ENCODE measurements at places on chromosomes 6 and 20.

DNA sequence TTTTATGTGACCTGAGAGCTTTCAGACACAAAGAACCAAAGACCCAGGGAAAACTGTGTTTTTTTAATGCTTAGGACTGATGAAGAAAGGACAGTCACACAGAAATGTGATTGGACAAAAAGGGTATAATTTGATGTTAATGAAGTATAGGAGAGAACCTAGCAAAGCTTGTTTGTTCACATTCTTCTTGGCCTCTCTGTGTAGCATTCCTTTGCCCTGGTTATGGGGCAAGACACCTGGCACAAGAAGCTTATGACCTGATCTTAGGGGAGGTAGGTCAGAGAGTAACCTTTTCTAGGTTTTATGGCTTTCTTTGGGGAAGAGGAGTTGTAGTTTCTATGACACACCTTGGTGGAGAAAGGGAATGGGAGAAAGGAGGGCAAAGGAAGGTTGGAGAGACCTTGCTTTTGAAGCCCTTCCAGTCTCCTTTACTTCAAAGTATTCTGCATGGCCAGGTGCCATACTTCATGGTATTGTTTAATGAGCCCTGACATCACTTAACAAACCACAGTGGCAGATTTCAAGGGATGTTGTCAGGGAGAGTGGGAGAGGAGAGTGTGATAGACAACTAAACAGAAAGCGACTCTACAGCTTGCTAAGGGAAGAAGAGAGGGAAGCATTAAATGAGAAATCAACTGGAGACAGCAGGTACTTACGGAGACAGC lies 701.8 kb upstream of the FLRT3 start:
- peak; percentile 19 for DNase-seq

DNA sequence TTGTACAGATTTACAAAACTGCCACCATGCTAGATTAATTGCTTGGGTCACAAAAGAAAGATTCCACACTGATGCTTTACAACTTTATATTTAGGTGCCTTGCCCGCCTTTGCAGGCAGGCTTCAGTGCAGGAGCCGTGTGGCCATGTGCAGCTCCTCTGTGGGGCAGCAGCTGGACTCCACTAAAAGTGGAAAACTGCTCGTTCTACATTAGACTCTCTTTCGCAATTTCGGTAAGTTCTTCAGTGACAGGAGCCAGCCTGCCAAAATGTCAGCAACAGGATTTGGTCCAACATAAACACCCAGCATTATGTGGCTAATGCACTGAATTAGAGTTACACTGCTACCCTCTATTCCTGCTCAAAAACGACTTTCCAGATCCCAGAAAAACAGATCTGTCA lies 174.4 kb upstream of the KCNK16 start:
- no peak for DNase-seq

- no peak for DNase-seq
These were observed 46.9 kb upstream of the POPDC3 start for GRCh38 chr6:105226598-105227294.

DNA sequence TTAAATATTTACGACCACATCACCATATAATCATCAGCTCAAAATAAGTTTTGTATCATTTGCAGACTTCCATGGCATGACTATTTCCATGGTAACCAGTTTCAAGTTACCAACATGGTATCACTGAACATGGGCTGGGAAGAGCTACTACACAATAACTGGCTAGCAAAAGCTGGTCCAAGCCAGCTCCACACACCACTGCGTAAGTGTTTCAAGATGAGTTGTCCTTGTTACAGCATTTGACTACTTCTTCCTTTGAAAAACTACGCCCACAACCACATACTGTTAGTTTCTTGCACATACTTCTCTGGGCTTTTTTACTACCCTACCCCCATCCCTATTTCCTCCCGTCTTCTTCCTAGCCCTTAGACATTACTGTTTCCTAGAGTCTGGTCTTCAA lies 8.5 kb downstream of the CD164 start:
- no peak for DNase-seq

- no peak for DNase-seq
These were observed 44.5 kb downstream of the ARID1B start for GRCh38 chr6:156821707-156822106.

- DNase-seq, result no peak
These were observed 5.1 kb upstream of the TMEM181 start for GRCh38 chr6:158554611-158555361.

DNA sequence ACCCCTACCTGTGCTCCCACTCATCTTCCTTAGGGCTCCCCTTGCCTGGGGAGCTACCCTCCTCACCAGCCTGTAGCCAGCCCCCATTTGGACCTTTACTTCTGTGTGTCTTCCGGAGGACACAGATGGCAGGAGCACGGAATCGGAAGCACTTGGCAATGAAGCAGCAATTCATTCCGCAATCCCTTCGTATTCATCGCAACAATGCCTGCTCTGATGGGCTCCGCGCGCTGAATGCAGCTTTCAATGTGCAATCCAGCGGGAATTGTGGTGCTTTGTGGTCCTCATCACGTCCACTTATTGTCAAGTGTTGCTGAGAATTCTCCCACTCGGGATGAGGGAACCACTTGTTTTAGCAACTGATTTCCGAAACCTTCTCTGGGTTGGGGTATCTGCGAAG lies 336.0 kb downstream of the DHX35 start:
- no peak for DNase-seq

DNA sequence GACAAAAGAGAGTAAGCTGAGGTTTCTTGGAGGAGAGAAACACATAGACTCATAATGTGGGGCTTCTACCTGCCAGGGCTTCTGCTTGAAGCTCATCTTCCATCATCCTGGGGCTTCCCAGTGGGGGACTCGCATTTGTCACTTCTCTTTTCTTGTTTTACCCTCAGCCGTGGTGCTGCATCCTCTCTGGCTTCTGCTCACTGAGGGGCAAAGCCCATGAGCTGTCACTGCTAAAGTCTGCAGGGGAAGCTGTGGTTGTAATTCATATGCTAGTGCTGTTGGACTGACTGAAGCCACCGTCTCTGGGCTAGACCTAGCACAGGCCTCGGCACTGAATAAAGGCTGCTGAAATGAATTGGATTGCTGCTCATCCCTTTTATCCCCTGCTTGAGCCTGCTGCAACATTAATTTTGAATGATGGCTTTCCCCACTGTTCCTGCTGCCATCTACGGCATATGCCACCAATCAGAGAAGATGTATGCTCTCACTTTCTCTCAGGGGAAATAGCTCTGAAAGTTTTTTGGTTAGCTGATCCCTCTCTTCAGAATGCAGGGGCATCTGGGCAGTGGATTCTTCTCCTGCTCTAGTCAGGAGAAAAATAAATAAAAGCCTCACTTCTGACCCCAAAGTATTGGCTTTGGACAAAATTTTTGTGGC lies 568.4 kb upstream of the MAP3K7 start:
- no peak for DNase-seq

GRCh38 chr6:9514146-9514545 lies 900.7 kb downstream of the TFAP2A start:
- no peak for DNase-seq

DNA sequence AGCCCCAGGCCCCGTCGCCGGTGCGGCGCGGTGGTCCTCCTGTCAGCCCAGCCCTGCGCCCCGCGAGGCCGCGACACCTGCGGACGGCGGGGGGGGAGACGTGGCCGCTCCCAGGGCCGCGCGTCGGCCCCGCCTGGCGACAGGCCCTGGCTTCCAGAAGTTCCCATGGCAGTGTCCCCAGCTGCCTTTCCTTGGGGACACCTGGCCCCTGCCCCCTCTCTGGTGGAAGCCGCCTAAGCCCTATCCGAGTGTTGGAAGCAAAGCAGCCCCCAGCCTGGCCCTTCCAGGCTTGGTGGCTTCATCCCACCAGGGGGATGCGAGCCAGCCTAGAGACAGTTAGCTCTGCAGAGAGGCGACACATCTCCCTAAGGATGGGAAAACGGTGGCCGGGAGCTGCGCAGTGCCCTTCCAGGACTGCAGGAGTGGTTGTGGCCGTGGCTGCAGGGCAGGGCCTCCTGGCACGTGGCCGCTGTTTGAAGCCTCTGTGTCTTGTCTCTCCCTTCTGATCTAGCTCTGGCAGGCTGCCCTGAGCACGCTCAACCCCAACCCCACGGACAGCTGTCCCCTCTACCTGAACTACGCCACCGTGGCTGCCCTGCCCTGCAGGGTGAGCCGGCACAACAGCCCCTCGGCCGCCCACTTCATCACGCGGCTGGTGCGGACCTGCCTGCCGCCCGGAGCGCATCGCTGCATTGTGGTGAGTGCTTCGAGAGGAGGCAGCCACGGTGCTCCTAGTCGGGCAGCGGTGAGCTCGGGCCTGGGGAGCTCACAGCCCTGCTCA lies 816 bp downstream of the NPEPL1 start:
- peak; percentile 70 for DNase-seq

- DNase-seq, result no peak
These were observed 644 bp downstream of the KIZ start for GRCh38 chr20:21126581-21126870.

GRCh38 chr20:24653306-24653705 lies 183.9 kb downstream of the SYNDIG1 start:
- no peak for DNase-seq

DNA sequence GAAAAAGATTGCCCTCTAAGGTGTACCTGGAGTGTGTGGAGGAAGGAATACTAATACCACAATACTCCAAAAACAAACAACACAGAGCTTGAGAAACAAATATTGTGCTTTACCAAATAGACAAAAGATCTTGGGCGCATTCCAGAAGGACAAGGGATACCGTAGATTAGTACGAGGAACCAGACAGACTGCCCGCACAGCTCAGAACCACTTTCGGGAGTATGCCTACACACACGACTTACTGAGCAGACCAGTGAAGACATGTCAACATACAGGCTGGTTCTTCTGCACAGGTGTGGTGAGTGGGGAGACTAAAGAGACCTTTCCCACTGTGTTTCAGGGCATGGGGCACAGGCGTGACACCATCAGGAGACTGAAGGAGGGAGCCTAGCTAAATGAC lies 15.8 kb upstream of the FOXQ1 start:
- no peak for DNase-seq

DNA sequence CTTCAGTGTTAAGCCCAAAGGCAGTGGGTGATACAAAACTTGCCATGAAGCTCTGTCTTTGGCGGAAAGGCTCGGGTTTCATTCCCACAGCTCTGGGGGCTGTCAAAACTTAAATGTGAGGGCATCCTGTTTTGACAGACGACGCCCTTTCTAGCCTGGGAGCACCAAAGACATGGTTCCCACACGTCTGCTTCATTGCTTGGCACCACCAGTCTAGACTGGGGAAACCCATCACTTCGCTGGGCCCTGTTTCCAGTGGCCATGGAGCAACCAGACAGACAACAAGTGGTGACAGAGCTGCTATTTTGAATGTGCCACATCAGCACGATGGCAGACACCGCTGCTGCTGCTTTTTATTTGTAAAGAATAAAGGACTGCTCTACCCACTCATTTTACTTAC lies 127.5 kb downstream of the SASH1 start:
- no peak for DNase-seq

- no peak for DNase-seq
These were observed 37.4 kb downstream of the RCAN2 start for GRCh38 chr6:46453741-46454316.

GRCh38 chr6:137452333-137452894 lies 41.8 kb downstream of the OLIG3 start:
- no peak for DNase-seq

DNA sequence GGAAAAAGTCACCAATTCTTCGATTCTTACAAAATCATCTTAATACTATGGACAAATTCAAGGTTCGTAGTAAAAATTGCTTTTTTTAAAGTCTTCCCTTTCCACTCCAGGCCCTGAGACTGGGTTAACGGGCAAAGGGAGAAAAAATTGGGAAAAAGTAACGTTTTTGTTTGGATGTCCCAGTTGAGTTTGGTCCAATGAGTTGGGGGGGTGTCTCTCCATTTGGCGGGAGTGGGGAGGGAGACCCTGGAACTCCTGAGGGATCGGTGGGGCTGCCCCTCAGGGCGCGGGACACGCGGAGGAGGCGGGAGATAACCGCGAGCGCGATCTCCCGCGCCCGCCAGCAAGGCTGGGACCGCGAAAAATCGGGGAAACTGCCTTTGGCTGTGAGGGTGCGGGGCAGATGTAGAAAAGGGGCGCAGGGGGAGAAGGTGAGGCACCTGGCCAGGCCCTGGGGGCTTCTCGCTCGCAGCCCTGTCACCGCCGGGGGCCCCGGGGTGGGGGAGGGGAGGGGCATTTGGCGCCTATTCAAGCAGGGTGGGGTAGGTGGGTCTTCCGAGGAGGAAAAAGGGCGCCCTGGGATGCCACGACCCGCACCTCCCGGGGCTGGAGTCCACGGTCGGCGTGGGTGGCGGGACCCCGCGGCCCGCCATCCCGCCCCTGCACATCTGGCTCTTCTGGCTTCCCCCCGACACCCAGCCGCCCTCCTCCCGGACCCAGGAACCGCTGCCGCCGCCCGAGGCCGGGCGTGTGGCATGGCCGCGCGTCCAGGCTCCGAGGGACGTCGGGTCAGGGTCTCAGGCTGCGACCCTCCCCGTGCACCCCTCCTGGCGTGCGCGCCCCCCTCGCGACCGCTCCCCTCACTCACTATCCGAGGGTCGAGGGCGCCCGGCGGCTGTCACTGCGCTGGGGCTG lies 595 bp downstream of the FBXO5 start:
- DNase-seq, result peak; percentile 38
